Non-pigmented ciliary epithelial cell (primary cell): ENCODE measurements at places on chromosomes 12 and 14.

DNA sequence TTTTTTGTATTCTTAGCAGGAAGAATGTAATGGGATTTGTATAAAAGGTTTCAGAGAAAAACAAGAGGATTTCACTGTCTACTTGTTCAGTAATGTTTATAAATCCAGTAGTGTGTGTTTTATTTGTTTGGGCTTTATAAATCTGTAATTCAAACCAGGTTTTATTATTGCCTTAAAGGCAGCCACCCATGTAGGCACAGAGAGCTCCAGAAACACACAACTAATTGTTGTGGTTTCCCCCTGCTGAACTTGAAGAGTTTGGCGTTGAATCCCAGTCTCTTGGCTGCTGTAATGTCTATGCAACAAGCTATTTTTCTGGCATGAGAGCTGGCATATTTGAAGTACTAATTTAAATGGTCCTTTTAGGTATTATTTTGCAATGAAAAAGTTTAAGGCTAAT lies 63.4 kb upstream of the SLCO1C1 start:
- no peak for DNase-seq

DNA sequence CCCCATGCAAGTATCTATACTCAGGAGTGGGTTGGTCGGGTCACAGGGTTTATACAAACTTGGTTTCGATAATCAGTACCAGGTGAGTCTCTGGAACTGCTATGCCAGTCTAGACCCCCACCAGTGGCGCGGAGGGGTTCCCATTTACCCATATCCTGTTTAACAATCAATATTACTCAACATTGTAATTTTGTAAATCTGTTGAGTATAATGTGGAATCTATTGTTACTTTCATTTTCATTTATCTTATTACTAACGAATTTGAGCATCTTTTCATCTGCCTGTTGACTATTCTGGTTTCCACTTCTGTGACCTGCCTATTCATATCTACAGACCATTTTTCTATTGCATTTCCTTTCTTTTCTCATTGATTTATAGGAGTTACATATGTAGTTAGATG lies 275.2 kb upstream of the CRY1 start:
- DNase-seq = no peak

DNA sequence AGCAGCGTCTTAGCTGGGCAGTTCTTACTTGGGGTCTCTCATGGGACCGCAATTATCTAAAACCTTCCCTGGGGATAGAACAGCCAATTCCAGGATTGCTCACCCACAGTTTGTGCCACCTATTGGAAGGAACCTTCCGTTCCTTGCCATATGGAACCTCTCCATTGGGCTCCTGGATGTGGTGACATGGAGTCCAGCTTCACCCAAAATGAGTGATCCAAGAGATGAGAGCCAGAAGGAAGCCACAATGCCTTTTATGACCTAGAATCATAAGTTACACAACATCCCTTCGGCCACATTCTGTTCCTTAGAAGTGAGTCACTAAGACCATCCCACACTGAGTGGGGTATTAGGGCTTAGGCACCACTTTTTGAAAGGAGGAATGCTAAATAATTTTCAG lies 164.4 kb downstream of the FBXL14 start:
- DNase-seq = peak; percentile 37

DNA sequence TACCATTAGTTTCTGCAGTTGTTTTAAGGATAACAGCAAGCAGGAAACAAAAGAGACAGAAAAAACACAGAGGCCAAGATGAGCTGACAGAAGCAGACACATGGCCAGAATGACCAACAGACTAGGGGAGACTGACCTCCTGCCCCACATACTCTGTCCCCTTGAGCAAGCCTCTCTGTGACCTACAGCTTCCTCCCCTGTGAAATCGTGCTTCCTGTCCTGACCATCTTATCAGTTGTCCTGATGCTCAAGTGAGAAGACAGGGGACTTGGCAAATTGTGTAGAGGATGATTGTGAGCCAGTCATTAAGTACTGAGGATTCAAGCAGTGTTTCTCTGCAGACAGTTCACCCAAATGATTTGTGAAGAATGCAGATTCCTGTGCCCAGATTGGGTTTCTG lies 229.0 kb downstream of the SLC41A2 start:
- no peak for DNase-seq

GRCh38 chr12:69929125-69929524 lies 104.1 kb downstream of the MYRFL start:
- no peak for DNase-seq

DNA sequence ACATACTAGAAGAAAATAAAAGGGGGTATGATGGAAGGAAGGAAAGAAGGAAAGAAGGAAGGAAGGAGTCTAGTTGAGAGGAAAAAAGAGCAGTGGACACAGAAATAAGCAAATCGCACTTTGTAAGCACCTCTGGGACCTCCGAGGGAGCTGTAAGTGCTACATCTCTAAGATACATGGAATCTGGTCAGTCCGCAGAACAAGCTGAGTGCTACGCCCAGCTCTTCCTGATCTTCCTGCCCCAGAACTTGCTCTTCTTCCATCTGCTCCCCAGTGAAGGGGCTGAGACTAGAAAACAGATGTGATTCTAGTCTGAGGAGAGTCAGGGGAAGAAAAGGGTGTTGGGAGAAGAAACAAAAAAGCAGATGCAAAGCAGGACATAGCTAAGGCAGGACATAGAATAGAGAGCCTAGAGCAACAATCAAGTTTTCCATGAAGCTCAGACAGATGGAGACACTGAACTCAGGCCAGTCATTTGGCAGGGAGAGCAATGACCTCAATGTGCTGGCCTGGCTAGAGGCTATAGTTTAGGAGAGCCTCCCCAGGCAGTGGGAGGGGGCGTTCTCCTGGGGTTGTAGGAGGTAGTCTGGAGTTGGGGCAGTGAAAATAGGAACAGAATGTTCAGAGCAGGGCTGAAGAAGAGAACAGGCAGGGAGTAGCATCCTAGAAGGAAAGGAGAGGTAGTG lies 1.7 kb upstream of the MFAP5 start:
- no peak for DNase-seq
